ENCODE measurements at places on chromosomes 3 and 15. TPM values are rescaled to one million over a fixed set of nuclear protein-coding genes. Genes with fewer than 3 reads are reported as not detected.

Gene SCAANT1
- total RNA-seq = not detected

Gene RARRES1
- total RNA-seq = 35.1 TPM

Gene FGD5
- total RNA-seq = 15.9 TPM

GRCh38 chr3:170480111-170480510 lies 61.4 kb downstream of the CLDN11 start:
- no peak for DNase-seq

GRCh38 chr3:185325946-185326791 lies 36.8 kb upstream of the MAP3K13 start:
- no peak for DNase-seq

All from esophagus muscularis mucosa (tissue), 4 donors.